ENCODE measurements at places on chromosomes 5 and 9.

GRCh38 chr5:127290946-127291693 lies 524 bp downstream of the MEGF10 start:
- peak; percentile 73 for DNase-seq

- no peak for DNase-seq
These were observed at the start of gene UBE2QL1 for GRCh38 chr5:6448622-6449464. Gene UBE2QL1, plus strand, starts transcription at chr5:6448859. Its CDS starts 35 bp downstream, at chr5:6448894.

- no peak for DNase-seq
These were observed 321.8 kb upstream of the MEF2C start for GRCh38 chr5:89204756-89205155.

GRCh38 chr9:113998525-113999255 lies 79.4 kb downstream of the AMBP start:
- no peak for DNase-seq

- no peak for DNase-seq
These were observed 71.5 kb downstream of the ELAVL2 start for GRCh38 chr9:23754551-23754950.
